T-helper 2 cell treated with Interferon-gamma antibody and Interleukin-4, amounts not matched to agents 5 μg/mL and 100 μg/mL, for 36 hours (primary cell): ENCODE measurements at places on chromosomes 3 and 15.

GRCh38 chr3:107943786-107944523, 146.9 kb downstream of the CD47 start:
- H3K36me3 ChIP-seq, result no peaks in the 10 kb centered on the region
- H3K27me3 ChIP-seq, result peaks cover 2% of the 10 kb centered on the region
- no peak for DNase-seq
- H3K27ac ChIP-seq, result no peak overlapping the region
- H3K4me3 ChIP-seq, result no peak overlapping the region
- H3K4me1 ChIP-seq, result peaks cover 17% of the 10 kb centered on the region

DNA sequence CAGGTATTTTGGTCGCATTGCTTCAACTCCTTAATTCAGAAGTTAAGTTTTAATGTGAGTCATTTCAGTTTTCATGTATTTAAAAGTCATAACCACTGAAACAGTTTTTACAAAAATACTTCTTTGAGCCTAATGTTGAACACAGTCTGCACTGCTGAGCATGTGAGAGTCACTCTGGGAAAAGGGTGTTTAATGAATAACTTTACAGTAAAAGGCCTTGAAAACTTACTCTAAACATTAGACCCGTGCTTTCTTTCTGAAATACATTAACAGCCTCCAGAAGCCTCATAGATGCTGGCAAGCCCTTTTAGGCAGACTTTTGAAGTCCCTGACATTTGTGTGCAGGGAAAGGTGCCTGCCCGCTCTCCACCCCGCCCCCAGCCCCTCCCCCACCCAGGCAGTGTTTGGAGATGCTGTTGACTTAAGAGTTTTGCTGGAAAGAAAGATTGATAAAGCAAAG, 68.9 kb upstream of the NR2F2 start:
- H3K27me3 ChIP-seq, result no peaks in the 10 kb centered on the region
- H3K36me3 ChIP-seq, result no peaks in the 10 kb centered on the region
- no peak overlapping the region for H3K4me3 ChIP-seq

GRCh38 chr3:60399861-60400845, 851.1 kb downstream of the FHIT start:
- no peaks in the 10 kb centered on the region for H3K27me3 ChIP-seq
- H3K4me3 ChIP-seq, result no peak overlapping the region
- H3K4me1 ChIP-seq, result peaks cover 3% of the 10 kb centered on the region
- H3K27ac ChIP-seq, result no peak overlapping the region

DNA sequence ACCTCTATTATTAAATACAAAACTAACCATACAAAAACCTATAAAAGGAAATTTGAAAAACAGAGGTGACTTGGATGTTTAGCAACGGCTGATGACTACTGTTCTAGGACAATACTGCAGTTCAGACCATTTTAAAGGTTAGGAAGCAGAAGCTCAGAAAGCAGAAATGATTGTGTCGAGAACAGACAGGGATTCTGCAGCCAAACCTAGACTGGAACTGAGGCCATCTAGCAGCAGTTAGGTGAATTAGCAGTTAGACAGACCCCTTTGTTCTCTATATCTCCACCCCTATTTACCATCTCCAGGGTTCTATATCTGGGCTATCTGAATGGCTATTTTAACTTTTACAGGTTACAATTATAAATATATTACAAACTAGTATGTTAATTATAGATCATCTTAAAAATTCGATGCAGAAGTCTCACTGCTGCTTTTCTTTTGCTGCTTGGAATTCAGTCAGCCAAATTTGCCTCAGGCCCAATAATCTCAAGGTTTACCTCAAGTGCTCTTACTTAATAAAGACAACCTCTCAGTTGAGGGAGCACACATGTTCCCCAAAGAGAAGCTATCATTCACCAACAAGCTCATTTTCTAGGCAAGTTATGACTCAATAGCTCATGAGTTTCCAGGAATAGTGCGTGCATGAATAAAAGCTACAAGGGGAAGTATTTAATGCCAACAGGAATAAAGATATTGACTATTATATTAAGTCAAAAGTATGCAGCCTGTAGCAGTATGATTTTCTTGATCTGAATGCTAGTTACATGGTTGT, 9.3 kb upstream of the IL1RAP start:
- no peaks in the 10 kb centered on the region for H3K36me3 ChIP-seq
- peaks cover 6% of the 10 kb centered on the region for H3K4me1 ChIP-seq
- no peak overlapping the region for H3K27ac ChIP-seq
- peaks cover 8% of the 10 kb centered on the region for H3K27me3 ChIP-seq
- H3K4me3 ChIP-seq, result no peak overlapping the region
- DNase-seq, result no peak

- H3K36me3 ChIP-seq, result no peaks in the 10 kb centered on the region
- peaks cover 15% of the 10 kb centered on the region for H3K27me3 ChIP-seq
- DNase-seq, result no peak
- no peak overlapping the region for H3K27ac ChIP-seq
- peaks cover 12% of the 10 kb centered on the region for H3K4me1 ChIP-seq
Observed at GRCh38 chr15:92599394-92599970, 56.1 kb downstream of the FAM174B start.

DNA sequence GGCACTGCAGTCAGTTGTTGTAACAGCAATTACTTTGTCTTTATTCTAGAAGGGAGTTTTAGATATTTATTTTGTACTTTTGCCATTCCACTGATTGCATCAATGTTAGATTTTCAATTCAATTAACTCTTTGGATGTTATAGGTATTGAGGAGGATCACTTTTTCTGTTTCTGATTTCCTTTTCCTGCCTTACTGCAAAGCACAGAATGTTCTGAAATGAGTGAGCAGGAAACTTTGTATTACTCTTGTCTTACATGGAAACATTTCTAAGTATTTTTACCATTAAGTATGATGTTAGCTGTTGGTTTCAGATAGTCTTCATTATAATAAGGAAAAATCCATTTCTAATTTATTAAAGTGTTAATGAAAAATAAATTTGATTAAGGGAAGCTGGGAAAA, 80.5 kb downstream of the OSBPL10 start:
- H3K4me1 ChIP-seq, result peaks cover 26% of the 10 kb centered on the region
- no peak overlapping the region for H3K27ac ChIP-seq
- H3K4me3 ChIP-seq, result peak overlapping the region; percentile 13
- no peaks in the 10 kb centered on the region for H3K27me3 ChIP-seq
- no peak for DNase-seq

DNA sequence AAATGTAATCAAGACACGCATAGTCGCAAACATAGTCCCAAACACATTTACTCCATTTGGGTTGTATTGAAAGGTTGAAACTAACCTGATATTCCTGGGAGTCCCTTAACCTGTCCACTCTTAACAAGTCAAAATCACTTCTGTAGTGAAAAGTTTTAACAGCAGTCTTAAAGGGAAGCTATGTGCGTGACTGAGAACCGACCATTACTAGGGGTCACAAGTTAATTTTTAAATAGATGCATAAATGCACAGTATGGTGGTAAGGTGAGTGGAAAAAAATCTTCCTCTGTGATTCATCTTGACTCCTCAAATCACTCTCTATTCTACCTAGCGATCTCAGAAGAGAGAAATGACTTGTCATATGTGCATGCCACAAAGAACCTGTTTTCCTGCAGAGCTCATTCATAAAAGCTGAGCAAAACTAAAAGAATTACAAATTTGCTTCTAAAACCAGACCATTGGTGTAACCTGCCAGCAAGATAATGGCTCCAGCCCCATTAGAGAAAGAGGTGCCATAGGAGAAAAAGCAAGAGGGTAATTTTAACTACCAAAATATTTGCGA, 4.8 kb downstream of the GPR15 start:
- peak overlapping the region; percentile 73 for H3K4me3 ChIP-seq
- H3K27me3 ChIP-seq, result no peaks in the 10 kb centered on the region
- peaks cover 41% of the 10 kb centered on the region for H3K36me3 ChIP-seq
- DNase-seq, result no peak
- peaks cover 63% of the 10 kb centered on the region for H3K4me1 ChIP-seq

DNA sequence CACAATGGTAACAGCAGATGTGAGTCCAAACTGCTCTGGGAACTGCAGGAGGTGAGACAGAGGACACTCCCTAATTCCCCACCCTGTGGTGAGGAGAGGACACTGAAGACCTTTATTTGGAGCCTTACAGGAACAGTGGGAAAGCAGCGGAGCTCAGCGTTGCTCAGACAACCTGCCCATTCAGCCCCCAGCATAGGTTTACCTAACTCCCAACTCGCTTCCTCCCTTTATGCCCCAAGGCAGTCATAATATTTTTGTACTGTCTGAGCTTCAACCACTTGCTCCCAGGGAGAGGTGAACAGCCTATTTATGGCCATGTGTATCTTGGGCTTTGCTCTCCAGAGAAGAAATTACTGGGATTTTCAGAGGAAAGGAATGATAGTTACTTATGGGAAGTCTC, 34.1 kb downstream of the SHC4 start:
- DNase-seq, result no peak
- H3K36me3 ChIP-seq, result peaks cover 2% of the 10 kb centered on the region
- H3K4me3 ChIP-seq, result no peak overlapping the region
- no peaks in the 10 kb centered on the region for H3K27me3 ChIP-seq
- H3K4me1 ChIP-seq, result peaks cover 42% of the 10 kb centered on the region
- no peak overlapping the region for H3K27ac ChIP-seq

DNA sequence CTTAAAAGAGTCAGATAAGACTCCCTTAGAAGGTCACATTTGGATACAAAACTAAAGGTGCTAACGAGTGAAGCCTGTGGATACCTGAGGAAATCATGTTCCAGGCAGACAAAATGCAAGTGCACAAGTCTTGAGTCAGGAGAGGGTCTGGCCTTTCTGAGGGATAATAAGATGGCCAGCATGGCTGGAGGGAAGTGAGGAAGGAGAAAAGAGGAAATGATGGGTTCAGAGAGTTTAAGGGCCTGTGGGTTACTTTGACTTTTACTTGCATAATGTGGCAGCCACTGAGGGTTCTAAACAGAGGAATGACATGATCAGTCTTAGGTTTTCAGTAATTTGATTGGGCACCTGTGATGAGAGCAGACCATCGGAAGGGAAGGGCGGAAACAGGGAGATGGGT, 3.5 kb upstream of the ROPN1B start:
- DNase-seq, result no peak
- H3K36me3 ChIP-seq, result no peaks in the 10 kb centered on the region
- peaks cover 12% of the 10 kb centered on the region for H3K27me3 ChIP-seq
- H3K4me3 ChIP-seq, result no peak overlapping the region

DNA sequence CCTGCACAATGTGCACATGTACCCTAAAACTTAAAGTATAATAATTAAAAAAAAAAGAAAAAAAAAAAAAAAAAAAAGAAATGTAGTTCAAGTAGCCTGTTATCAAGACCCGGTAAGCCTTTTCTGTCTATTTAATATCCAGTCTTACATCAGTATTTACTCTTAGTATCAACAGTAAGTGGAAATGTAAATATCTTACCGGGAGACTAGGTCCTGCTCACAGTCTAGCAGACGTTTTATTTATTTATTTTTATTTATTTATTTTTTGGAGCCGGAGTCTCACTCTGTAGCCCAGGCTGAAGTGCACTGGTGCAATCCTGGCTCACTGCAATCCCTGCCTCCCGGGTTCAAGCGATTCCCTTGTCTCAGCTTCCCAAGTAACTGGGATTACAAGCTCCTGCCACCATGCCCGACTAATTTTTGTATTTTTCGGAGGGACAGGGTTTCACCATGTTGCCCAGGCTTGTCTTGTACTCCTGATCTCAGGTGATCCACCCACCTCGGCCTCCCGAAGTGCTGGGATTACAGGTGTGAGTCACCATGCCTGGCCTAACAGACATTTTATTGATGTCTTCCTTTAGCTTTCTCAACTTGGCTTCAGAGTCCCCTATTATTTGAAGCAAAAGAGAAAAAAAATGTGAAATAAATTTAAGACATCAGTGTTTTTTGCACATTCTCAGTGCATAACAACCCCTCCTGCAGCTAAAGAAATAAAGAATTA, 19.9 kb downstream of the C2CD4B start:
- no peak overlapping the region for H3K4me3 ChIP-seq
- DNase-seq, result no peak
- H3K27ac ChIP-seq, result no peak overlapping the region
- H3K36me3 ChIP-seq, result no peaks in the 10 kb centered on the region
- peaks cover 4% of the 10 kb centered on the region for H3K27me3 ChIP-seq

DNA sequence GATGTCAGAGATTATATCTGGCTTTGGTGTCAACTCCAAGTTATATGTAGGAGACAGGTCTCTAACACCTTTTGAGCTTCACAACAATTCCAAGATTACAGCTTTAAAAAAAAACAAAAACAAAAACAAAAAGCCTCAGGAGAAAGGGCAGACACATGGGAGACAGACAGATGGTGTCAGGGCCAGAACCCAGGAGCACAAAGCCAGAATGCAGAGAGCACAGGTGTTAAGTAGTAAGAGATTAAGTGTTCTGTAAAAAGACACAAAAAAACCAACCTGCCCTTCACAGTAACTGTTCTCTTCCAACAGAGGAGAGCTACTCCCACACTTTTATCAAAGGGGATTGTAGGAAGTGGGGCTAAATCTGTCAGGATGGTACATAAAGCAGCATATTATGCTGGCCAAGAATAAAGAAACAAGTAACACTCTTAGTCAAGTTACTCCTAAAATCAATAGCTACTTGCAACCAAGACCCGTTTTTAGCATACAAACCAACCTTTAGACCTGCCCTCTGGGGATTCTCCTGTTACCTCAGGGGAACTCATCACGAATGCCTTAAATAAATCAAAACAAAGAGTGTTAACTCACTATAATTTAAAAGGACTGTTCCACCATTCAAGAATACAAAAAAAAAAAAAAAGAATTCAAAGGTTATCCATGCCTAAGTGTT, 5.9 kb downstream of the CPEB1 start:
- H3K27ac ChIP-seq, result no peak overlapping the region
- peaks cover 59% of the 10 kb centered on the region for H3K27me3 ChIP-seq
- peaks cover 2% of the 10 kb centered on the region for H3K4me1 ChIP-seq
- H3K4me3 ChIP-seq, result no peak overlapping the region

GRCh38 chr3:29936054-29936453, 655.2 kb downstream of the RBMS3 start:
- H3K36me3 ChIP-seq, result no peaks in the 10 kb centered on the region
- peaks cover 18% of the 10 kb centered on the region for H3K4me1 ChIP-seq
- H3K27ac ChIP-seq, result no peak overlapping the region
- peak; percentile 30 for DNase-seq

DNA sequence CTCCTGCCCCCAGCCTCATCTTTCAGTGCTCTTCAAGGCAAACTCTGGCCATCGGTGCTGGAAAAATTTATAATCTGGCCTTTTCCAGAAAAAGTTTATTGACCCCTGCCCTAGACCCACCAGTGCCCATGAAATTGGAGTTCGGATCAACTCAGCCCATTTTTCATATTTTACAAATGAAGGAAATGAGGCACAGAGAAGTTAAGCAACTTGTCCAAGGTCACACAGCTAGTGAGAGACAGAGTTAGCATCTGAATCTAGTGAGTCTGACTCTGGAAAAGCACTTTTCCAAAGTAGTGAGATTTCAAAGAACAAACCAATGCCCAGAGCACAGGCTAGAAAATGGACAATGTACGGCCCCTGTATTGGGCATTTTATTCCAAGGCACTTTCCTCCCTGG, 69.4 kb upstream of the TLE3 start:
- no peak overlapping the region for H3K4me3 ChIP-seq
- H3K27me3 ChIP-seq, result no peaks in the 10 kb centered on the region
- H3K27ac ChIP-seq, result no peak overlapping the region

DNA sequence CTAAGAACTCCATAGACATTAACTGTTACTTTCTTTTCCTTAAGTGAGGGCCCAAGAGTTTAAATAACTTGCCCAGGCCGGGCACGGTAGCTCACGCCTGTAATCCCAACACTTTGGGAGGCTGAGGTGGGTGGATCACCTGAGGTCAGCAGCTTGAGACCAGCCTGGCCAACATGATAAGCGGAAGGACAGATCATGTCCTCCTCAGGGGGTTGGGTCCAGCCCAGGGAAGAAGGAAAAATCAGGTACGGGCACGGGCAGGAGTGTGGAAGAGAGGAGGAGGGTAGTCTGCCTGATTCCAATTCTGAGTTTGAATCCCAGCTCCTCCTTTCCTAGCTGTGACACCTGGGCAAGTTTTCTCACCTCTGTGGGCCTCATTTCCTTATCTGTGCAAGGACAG, 118.8 kb downstream of the ANP32A start:
- H3K27ac ChIP-seq, result no peak overlapping the region
- no peak overlapping the region for H3K4me3 ChIP-seq
- DNase-seq, result no peak
